LHCN-M2 (cell line): ENCODE measurements at places on chromosomes 2 and 18. TPM values are rescaled to one million over a fixed set of nuclear protein-coding genes. Genes with fewer than 3 reads are reported as not detected.

Gene KCNJ3
- under 0.01 TPM in 1 of 2 replicates, not detected in the other for total RNA-seq

Gene RAPGEF4
- 0.23 and 0.26 TPM in 2 replicates for total RNA-seq

Gene LRATD1
- total RNA-seq, result 0.26 and 0.57 TPM in 2 replicates

Gene NYAP2
- total RNA-seq, result not detected in 2 replicates

Gene PLA2R1
- total RNA-seq, result 5.3 and 7.1 TPM in 2 replicates

Gene LRRTM4
- not detected in 2 replicates for total RNA-seq

Gene RANBP2
- 65.9 and 72.3 TPM in 2 replicates for total RNA-seq

Gene C2orf78
- total RNA-seq, result 0.06 TPM in 1 of 2 replicates, not detected in the other
